CD4-positive, alpha-beta T cell treated with Interleukin-17A for 1 hour (primary cell): ENCODE measurements at places on chromosomes 13 and 19.

GRCh38 chr13:27348461-27348860, 76.0 kb upstream of the GTF3A start:
- no peak for DNase-seq

DNA sequence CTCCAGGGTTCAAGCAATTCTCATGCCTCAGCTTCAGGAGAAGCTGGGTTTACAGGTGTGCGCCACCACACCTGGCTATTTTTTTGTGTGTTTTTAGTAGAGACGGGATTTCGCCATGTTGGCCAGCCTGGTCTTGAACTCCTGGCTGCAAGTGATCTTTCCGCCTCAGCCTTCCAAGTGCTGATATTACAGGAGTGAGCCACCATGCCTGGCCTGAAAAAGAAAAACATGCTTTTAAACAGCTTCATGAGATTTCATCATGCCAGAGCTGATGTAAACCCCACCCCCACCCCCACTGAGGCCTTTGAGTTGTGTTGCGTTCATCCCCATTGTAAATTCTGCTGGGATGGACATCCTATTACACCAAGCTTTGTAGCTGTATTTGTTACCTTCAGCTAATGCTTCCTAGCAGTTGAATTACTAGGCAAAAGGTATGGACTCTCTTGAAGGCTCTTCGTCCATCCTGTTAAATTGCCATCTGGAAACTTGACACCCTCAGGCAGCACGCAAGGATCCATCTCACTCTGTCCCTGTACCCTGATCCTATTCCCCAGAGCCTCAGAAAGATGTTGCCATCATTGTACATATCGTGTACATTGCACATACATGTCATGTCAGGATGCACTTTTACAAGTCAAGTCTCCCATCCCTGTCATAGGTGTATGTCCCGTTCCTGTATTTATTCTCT, 47.3 kb downstream of the NFIX start:
- DNase-seq, result no peak

- DNase-seq, result peak; percentile 84
Measured at GRCh38 chr19:39328046-39328705, 7.5 kb upstream of the LRFN1 start.

GRCh38 chr13:67505376-67505775, 275.2 kb upstream of the PCDH9 start:
- no peak for DNase-seq

DNA sequence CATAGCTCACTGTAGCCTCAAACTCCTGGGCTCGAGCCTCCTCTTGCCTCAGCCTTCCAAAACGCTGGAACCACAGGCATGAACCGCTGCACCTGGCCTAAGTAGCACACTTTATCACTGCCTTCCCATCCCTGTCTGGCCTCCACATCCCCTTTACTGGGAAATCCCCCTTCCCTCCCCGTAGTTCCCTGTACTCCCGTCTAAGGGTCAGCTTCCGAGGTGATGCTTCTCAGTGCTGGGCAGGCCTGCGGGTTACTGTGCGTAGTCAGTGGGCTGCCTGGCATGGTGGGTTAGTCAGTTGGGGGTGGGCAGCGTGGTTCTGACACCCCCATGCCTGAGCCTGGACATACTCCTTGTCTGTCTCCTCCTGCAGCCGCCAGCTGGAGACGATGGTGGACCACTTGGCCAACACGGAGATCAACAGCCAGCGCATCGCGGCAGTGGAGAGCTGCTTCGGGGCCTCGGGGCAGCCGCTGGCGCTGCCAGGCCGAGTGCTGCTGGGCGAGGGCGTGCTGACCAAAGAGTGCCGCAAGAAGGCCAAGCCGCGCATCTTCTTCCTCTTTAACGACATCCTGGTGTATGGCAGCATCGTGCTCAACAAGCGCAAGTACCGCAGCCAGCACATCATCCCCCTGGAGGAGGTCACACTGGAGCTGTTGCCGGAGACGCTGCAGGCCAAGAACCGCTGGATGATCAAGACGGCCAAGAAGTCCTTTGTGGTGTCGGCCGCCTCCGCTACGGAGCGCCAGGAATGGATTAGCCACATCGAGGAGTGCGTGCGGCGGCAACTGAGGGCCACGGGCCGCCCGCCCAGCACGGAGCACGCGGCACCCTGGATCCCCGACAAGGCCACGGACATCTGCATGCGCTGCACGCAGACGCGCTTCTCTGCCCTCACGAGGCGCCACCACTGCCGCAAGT, 8.4 kb downstream of the PLEKHF1 start:
- no peak for DNase-seq

GRCh38 chr13:40043764-40044163, 388.3 kb downstream of the COG6 start:
- no peak for DNase-seq

DNA sequence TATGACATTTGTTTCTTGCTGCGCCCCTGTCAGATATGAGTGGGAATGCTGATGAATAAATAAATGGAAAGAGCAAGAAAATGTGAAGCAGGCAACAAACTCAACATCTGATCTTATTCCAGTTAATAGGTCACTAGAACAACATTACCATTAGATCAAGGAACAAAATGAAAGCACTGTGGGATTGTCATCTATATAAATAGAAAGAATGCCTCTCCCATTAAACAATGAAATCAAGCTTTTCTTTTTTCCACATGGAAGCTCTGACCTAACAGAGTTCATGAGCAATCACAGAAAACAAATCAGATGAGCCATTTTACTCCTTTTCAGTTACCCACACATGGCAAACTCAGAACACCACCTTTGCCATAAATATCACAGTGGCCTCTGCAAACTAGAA, 354.8 kb downstream of the SUCLA2 start:
- no peak for DNase-seq

- no peak for DNase-seq
Measured at GRCh38 chr13:47639738-47640447, 361.2 kb downstream of the SUCLA2 start.

GRCh38 chr13:50357586-50358118, 342.4 kb downstream of the KCNRG start:
- DNase-seq, result no peak

- no peak for DNase-seq
Measured at GRCh38 chr13:34637138-34637537, 304.9 kb upstream of the NBEA start.

DNA sequence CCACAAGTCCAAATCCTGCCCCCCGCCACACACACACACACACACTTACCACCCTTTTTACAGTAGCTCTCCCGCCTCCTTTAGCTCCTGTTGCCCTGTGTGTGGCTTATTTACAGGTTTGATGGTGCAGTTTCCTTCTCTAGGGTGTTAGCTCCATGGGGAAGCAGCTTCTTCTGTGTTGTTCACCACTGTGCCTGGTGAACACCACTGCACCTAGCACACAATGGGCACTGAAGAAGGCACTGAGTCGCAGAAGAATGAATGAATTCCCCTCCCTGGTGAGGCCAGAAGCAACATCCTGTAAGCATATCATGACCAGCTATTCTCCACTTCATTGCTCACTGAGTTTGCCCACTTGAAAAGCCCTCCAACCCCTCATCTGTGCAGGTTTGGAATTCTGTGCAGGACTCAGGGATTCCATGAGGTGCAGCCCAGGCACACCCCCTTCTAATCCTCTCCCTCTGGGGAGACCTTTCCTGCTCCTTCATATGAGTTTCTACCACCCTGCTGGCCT, 3.0 kb upstream of the RAB20 start:
- DNase-seq, result no peak

DNA sequence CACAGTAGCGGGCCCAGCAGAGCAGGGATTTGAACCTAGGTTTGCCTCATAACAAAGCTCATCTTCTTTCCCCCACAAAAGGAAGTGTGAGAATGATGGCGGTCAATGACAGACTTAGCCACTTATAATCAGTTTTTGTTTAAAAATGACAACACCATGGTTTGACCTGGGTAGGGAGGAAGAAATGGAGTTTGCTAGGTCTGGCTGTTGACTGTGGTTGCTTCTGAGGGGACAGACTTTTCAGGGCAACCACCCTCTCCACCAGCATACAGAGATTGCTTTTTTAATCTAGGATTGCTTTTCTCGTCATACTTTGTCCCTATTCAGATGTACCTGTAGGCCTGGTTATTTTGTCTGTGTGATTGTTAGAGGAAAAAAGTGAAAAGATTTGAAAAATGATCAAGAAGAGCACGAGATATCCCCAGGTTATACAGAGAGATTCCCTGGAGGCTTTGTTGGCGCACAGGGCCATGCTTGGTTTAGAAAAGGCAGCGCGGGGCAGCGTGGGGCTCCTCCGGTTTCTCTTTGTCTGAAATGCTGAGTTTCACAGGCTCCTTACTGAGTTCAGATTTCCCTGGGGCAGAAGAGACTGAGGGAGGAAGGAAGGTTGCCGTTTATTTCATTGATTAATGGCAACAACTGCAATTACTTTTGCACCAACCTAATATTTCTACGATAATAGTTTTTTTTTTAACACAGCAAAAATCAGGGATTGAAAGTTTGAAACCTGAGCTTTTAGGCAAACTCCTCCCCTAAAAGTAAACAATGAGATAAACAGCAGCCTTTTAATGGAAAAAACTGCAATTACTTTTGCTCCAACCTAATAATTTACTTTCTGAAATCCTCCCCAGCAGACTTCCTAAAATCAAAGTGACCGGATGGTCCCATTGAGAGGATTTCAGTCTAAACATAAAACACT, 97.0 kb upstream of the RNF113B start:
- no peak for DNase-seq
